T47D (cell line): ENCODE measurements at places on chromosomes 7 and 10.

DNA sequence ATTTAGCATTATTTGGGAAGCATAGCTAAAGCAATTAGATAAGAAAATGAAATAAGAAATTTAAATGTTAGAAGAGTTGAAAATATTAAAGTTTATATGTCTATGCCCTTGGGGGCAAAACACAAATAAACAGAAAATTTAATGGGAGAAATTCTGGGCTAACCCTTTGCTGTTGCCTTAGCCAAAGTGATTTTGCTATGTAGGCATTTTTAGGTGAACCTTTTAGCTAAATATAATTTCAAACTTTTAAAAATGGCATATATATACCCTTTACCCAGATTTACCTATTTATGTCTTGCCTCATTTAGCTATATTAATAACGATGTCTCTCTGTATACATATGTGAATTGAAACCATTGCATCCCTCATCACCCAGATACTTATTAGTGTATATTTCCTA is 20.1 kb downstream of the NFE2L3 start:
- DNase-seq: no peak

DNA sequence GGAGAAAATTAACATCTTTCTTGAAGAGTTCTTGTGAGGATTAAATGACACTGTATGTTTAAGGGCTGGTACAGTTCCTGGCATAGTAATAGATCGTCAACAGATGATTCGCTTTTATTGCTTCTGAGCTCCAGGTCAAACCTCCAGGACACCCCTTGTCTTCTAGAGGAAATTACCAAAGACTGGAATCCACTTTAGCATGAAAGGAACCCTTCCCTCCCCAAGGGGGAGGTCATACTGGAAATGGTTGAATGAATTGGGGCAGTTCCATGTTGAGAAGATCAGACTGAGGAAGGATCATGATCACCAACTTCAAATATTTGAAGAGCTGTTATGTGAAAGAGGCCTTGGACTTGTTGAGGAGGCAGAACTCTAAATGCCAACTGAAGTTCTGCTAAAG is 8.9 kb downstream of the NFE2L3 start:
- DNase-seq: no peak

DNA sequence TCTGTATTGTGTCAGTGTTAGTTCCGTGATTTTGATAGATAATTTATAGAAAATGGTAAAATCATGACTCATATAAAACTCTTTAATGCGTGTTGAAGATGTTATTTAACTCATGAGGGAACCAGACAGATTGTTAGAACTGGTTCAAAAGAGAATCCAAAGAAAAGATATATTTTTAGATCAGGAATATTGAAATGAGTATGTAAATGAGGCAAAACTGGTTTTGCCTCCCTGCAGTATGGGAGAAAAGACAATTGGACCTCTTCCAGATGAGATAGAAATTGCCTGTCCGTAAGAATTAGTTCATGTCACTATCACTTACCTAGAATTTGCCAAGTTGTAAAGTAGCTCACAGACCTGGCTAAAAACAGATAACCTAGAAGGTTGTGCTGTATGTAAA is 17.6 kb downstream of the CDC123 start:
- no peak for DNase-seq

- DNase-seq: no peak
Measured at GRCh38 chr10:103695584-103696005, 159.8 kb downstream of the SH3PXD2A start.

DNA sequence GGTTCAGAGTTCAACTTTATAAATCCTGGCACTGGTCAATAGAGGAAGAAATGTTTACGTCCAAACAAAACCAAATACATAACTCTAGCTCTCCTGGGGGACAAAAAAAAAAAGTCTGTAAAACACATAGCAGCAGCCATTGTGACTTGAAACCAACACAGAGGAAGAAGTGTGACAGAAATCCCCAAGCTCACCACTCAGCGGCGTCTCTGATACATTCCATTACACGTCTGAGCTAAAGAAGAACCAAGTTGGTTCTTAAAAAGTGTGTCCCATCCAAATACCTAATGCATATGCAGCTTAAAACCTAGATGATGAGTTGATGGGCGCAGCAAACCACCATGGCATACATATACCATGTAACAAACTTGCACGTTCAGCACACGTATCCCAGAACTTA is 58.3 kb upstream of the NANOS1 start:
- no peak for DNase-seq

DNA sequence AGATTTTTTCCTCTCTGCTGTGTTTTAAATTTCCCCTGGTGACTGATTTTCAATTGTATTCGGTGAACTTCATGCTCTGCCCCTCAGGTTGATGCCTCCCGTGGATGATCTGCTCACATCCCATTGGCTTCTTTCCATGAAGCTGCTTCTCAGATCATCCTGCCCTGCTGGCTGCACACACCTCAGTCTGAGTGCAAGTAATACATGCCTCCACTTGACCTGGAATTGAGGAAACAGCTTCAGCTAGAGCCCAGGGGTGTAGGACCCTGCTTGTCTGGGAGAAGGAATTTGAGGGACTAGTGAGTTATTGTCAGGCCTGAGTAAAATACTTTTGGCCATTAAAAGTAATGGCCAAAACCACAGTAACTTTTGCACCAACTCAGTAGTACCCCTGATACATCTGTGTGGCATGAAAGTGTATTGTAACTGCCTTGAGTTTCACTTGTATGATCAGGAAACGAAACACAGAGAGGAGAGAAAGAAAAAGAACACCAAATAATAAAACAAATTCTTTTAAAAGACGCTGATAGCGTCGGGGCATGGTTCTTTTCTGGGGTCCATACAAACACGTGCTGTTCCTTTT is 49.4 kb downstream of the SPAM1 start:
- no peak for DNase-seq

- DNase-seq: no peak
Measured at GRCh38 chr10:53719658-53720057, 947.1 kb upstream of the MBL2 start.

- DNase-seq: no peak
Measured at GRCh38 chr7:92013611-92014010, 72.9 kb downstream of the AKAP9 start.

- no peak for DNase-seq
Measured at GRCh38 chr10:109475711-109476421, 447.4 kb downstream of the XPNPEP1 start.

- DNase-seq: no peak
Measured at GRCh38 chr10:110017052-110017451, 9.3 kb downstream of the ADD3 start.

DNA sequence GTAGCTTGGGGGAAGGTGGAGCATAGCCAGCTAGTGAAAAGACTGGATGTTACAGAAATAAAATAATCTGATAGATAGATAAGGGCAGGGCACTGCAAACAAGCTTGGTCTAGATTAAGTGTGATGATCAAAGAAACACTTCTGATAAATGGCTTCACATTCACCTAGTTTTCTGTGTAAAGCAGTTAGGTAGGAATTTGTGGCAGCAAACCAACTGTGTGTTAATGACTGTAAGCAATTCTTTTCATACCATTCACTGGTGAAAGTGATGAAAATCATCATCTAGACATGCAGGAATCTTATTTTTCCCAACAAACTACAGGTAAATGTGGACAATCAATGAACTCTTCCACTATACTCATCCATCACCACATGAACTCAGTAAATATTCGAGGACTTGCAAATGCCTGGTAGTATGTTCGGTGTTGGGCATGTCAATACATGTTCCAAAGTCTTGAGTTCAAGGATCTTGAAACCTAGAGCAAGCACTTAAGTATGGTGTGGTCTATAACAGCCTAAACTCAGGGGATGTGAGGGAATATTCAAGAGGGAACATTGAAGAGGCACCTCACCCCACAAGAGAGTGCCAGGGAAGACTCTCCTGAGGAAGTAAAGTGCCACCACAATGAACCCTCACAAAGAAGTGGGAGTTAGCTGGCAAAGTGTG is 20.5 kb downstream of the PON3 start:
- DNase-seq: no peak

GRCh38 chr7:27104341-27105058 is 2.0 kb upstream of the HOXA2 start:
- no peak for DNase-seq

DNA sequence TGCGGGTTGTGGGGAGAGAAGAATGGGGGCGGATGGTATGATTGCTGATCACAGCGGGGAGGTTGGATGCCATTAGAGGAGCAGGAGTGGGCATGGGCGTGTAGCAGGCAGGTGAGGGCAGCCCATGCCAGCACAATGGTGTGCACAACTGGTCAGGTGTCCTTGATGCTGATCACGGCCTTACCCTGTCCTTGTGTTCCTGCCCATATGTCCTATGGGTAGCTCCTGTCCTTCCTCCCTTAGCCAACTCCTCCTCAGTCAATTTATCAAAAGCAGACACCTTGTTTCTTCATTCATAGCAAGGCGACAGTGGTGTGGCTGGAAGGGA is 30.7 kb downstream of the WDR86 start:
- no peak for DNase-seq

GRCh38 chr7:4080954-4081353 is 601.1 kb upstream of the FOXK1 start:
- DNase-seq: no peak

- no peak for DNase-seq
Measured at GRCh38 chr7:24660546-24660945, 87.3 kb downstream of the PALS2 start.

DNA sequence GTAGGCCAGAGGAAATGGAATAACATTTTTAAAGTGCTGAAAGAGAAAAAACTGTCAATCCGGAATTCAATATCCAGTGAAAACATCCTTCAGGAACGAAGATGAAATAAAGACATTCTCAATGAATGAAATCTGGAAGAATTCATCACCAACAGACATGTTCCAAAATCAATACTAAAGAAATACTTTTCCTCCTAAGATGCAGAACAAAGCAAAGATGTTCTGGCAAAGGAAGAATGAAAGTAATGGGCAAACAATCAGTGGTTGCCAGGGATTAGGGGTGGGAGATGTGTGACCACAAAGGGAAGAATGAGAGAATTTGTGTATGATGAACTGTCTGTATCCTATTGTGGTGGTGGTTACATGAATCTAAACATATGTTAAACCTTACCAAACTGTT is 52.8 kb upstream of the EEPD1 start:
- DNase-seq: no peak

GRCh38 chr10:42875798-42876341 is 93.3 kb downstream of the BMS1 start:
- no peak for DNase-seq
